ENCODE measurements at places on chromosomes 7 and 10.

DNA sequence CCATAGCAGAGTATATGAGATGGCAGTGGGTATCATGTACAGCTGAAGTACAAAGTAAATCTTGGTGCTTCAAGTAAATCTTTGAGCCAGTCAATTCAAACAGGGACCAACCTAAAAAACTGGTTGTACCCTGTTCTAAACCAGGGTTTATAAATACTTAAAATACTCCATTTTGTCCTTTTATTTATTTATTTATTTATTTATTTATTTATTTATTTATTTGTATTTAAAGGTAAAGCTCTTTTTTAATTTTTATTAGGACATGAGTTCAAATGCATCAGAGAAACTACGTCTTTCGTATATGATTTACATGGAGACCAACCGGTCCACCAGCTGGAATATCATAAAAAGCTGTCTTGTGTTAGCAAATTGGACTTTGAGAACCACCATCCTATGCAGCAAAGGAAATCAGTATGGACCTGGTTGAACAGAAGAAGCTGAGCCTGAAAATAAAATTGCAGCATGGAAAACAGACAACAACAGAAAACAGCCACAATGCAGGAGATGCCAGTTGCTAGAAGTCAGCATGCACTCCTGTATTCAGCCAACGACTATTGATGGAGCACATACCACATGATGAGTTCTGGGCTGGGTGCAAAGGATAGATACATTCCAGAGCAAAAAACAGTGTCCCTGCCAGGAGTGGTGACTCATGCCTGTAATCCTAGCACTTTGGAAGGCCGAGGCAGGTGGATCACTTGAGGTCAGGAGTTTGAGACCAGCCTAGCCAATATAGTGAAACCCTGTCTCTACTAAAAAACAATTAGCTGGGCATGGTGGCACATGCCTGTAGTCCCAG lies 60.0 kb downstream of the PLXNA4 start:
- DNase-seq, result no peak

DNA sequence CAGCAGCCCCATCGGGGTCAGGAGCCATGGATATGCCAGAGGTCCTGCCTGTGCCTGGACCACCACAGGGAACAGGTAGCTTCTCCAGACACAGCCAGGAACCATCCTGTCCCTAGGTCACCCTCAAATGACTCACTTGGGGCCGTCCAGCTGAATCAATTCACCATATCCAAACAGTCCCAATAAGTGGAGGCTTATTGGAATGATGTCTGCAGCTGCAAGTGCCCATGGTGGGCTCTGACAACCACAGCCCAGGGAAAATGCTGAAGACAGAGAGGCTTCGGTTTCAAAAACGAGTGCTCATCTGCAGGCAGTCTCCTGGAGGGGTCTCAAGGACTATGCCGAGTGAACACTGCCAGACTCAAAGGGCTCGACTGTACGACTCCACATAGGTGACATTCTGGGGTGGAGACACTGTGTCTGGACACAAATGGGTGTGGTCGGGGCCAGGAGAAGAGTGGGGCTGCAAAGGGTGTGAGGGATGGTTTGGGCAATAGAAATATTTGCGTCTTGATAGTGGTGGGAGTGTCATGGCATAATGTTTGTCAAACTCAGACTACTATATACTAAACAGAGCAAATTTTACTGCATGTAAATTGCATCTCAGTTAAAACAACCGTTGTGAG lies 204.8 kb downstream of the TNS3 start:
- DNase-seq, result no peak

GRCh38 chr7:94374231-94374630 lies 20.5 kb upstream of the COL1A2 start:
- DNase-seq, result no peak

- no peak for DNase-seq
Measured at GRCh38 chr10:57972783-57973182, 294.9 kb downstream of the IPMK start.

- DNase-seq, result no peak
Measured at GRCh38 chr7:158268816-158269535, 318.6 kb downstream of the PTPRN2 start.

DNA sequence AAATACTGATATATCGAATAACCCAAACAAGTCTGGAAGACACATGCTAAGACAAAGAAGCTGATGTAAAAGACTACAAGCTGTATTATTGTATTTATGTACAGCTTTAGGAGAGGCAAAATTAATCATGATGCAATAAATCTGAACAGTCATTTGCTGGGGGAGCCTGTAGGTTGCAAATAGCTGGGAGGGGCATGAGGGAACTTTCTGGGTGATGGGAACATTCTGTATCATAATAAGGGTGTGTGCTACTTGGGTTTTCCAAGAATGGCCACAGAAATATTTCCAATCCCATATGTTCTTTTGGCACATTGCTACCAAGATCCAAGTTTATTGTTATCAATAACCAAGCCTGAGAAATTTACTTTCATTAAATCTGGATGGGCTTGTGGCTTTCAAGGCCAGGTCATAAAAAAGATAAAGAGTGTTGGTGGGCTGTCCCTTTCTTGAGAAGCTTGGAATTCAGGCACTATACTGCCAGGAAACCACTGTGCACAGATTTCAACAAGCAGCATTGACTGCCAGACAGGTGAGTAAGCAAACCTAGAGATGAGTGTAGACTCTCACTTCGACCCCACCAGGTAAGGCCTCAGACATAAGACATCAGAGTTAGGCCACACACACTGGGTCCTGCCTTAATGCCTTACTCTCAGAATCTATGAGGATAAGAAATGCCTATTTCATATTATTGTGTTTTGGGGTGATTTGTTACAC lies 629.7 kb upstream of the FZD8 start:
- DNase-seq, result no peak

DNA sequence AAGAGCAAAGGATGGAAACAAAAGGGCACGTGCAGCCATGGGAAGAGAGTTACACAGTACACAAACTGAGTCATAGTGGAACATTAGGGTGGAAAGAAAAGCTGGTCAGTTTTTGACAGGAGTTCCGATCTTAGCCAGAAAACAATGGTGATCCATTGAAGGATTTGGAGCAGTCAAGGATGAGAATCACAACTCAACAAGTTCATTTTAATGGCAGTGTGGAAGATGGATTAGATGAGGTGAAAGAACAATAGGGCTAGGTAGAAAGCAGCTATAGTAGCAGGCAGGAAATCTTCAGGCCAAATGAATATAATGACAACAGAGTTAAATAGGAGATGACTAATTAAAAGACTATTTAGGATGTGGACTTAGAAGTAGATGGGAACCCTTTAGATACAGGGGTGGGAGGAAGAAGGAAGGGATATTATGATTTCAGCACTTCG lies 136.3 kb downstream of the DOCK4 start:
- no peak for DNase-seq

DNA sequence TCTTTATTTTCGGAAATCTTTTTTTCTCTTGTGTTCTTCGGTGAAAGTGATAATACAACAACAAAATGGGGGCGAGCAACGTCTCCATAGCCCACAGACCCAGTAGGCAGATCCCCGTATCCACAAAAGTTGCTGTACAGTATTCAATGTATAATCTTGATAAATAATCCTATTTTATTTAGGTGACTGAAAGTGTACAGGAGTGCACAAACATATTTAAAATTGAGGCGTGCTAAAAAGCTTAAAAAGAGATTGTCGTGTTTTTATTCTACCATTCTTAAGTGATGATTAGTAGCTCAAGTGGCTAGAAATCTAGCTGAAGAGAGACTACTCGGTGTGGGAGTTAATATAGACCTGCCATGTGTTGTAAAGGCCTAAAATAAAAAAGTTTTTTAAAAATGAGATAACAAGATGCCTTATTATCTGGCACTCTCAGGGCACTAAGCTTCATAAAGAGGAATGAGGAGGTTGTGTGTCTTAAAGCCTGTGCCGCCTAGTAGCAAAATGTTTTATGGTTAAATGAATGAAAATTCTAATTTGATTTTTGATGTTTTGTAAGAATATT lies 1.6 kb downstream of the CAPZA2 start:
- no peak for DNase-seq

- DNase-seq, result no peak
Measured at GRCh38 chr10:123318516-123318915, 164.3 kb downstream of the BUB3 start.

GRCh38 chr7:102069931-102070629 lies 216.6 kb upstream of the SH2B2 start:
- DNase-seq, result no peak

DNA sequence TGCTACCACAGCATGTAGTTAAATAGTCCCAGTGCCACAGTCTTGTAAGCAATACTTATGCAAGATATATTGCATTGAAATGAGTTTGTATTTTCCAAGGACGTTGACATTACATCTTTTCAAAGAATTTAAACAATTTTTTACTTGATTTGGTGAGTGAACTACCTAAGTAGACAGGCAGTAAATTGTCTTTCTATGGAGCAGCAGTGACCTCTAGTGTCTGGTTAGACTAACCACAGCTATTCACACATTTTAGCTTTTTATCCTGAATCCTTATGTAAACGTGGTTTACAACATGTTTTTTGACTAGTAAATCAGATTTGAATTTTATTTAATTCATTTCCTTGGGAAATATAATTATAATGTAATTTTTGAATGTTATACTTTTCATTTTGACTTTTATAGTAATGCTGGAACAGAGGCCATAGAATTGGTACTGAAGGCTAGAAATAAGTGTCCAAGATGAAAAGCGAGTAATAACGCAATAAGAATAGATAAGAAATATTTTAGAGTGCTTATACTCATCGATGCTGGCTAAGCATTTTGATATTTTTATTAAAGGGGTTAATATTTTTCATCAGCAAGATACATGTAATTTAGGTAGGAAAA lies 5.6 kb downstream of the LRRTM3 start:
- peak; percentile 60 for DNase-seq

DNA sequence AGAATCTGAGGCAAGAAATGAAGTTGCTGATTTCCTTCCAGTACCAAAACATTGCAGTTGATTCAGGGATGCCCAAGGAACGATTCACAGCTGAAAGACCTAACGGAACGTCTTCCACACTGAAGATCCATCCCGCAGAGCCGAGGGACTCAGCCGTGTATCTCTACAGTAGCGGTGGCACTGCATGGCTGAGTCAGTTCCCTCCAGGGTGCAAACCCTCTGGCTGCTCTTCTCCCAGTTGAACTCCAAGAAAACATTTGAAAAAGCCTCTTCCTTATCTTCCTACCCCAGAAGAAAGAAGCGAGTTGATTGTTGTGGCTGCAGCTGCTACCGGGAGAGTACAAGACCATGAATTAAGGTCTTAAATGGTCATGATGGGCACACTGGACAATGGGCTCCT lies 147.1 kb upstream of the PRSS1 start:
- no peak for DNase-seq

GRCh38 chr7:4208086-4208485 lies 474.0 kb upstream of the FOXK1 start:
- no peak for DNase-seq

DNA sequence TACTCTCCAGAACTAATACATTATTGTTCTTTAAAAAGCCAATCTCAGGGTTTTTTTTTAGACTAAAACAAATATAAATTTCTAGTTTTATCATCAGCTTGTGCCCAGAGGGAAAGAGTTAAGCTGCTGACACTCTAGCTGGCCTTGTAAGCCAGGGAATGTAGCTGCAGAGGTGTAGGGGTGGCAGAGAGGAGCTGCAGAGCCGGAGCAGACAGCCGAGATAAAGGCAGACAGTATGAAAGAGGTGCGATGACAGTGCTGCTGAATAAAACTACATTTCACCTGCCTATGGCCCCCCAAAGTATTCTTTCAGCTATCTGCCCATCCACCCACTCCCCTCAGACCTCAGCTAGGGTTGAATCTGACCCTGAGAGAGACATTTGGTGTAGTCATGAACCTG lies 653.7 kb upstream of the ZWINT start:
- DNase-seq, result no peak

- no peak for DNase-seq
Measured at GRCh38 chr7:66921396-66921917, 432 bp downstream of the TMEM248 start.

- DNase-seq, result no peak
Measured at GRCh38 chr7:28856656-28857055, 101.5 kb downstream of the TRIL start.

DNA sequence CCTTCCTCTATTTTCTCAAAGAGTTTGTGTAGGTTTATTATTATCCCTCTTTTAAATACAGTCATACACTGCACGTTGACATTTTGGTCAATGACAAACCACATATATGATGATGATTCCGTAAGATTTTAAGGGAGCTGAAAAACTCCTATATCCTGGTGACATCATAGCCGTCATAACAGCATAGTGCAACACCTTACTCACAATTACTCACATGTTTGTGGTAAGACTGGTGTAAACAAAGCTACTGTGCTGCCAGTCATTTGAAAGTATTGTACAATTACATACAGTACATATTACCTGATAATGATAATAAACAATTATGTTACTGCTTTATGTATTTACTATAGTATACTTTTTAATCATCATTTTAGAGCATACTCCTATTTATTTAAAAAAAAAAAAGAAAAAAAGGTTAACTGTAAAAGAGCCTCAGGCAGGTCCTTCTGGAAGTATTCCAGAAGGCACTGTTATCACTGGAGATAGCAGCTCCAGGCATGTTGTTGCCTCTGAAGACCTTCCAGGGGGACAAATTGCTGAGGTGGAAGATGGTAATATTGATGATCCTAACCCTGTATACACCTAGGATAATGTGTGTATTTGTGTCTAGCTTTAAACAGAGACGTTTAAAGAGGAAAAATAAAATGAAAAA lies 123.3 kb upstream of the CDK1 start:
- no peak for DNase-seq

DNA sequence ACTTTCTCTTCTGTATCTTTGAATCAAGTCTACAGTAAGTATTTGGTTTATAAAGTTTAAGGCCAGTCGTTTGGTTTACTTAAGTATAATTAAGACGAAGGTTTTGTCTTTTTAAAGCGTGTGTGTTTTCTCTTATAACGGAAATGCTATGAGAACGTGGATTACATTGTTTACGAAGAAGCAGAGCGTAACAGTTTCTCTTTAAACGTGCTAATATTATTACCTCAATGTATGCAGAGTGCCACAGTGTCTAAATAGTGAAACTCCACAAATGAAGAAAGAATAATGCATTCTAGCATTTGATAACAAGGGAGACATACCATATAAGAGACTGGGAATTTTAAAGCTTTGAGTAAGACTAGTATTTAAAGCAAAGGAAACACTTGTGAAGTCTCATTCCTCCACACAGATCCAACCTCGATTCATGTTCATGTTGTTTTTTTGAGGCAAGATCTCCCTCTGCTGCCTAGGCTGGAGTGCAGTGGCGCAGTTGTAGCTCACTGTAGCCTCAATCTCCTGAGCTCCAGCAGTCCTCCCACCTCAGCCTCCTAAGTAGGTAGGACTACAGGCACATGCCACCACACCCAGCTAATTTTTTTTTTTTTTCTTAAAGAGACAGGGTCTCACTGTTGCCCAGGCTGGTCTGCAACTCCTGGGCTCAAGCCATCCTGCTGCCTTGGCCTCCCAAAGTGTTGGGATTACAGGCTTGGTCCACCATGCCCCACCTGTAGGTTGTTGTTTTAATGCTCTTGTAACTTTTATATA lies 75.1 kb downstream of the ANKRD61 start:
- DNase-seq, result no peak

DNA sequence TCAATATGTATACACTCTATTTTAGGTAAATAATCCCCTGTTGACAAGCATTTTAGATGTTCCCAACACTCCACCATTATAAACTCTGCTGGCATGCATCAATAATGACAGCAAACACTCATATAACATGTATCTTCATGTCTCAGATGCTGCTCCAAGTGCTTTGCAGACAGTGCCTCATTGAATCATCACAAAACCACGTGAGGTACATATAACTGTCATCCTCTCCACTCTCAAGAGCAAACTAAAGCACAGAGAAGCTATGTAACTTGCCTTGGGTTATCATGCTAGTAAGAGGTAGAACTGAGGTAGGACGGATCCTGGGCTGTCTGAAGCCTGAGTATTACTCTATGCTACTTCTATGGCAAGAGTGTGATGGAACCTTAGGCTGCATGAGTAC lies 72.5 kb upstream of the GSDME start:
- DNase-seq, result no peak

GRCh38 chr7:47350425-47350824 lies 231.5 kb downstream of the TNS3 start:
- DNase-seq, result no peak

Measured in SK-N-DZ (cell line).